ENCODE measurements at places on chromosomes 6 and 20. TPM values are rescaled to one million over a fixed set of nuclear protein-coding genes. Genes with fewer than 3 reads are reported as not detected.

The FAXC gene
- not detected for total RNA-seq

The GGTLC1 gene
- not detected for total RNA-seq

The PDE10A gene
- 2.0 TPM for total RNA-seq

- H3K4me3 ChIP-seq, result peak overlapping the region; percentile 67
- peak overlapping the region; percentile 78 for H3K27ac ChIP-seq
- no peak for DNase-seq
- peaks cover 4% of the 10 kb centered on the region for H3K4me1 ChIP-seq
- no peaks in the 10 kb centered on the region for H3K27me3 ChIP-seq
Measured at GRCh38 chr20:63658749-63659187, 656 bp downstream of the RTEL1 start.

GRCh38 chr20:48594533-48594932 is 233.3 kb downstream of the PREX1 start:
- DNase-seq, result no peak
- H3K36me3 ChIP-seq, result no peaks in the 10 kb centered on the region
- H3K4me1 ChIP-seq, result no peaks in the 10 kb centered on the region
- H3K27ac ChIP-seq, result no peak overlapping the region

DNA sequence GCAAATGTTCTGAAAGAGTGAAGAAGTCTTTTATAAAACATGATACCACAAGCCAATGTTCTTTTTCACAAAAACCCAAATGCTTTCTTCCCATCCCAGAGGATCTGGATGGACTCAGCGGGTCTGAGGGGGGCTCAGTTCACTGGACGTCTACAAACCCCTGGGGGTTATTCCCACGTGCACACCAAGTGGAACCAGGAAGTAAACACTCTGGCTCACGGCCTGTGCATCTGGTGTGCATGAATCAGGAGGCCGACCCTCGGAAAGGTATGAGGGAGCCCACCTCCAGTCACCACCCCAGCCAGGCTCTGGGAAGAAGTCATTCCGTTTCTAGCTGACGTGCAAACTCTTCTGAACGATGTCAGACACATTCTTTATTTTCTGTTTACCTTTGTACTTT is 252.2 kb downstream of the DLL1 start:
- DNase-seq, result no peak
- H3K4me1 ChIP-seq, result no peaks in the 10 kb centered on the region
- no peak overlapping the region for H3K4me3 ChIP-seq
- H3K27me3 ChIP-seq, result no peaks in the 10 kb centered on the region
- no peaks in the 10 kb centered on the region for H3K36me3 ChIP-seq
- no peak overlapping the region for H3K27ac ChIP-seq

GRCh38 chr6:10837622-10837994 is 731 bp downstream of the MAK start:
- H3K27me3 ChIP-seq, result no peaks in the 10 kb centered on the region
- no peak overlapping the region for H3K27ac ChIP-seq
- DNase-seq, result no peak
- peak overlapping the region; percentile 72 for H3K4me3 ChIP-seq
- peaks cover 3% of the 10 kb centered on the region for H3K4me1 ChIP-seq

DNA sequence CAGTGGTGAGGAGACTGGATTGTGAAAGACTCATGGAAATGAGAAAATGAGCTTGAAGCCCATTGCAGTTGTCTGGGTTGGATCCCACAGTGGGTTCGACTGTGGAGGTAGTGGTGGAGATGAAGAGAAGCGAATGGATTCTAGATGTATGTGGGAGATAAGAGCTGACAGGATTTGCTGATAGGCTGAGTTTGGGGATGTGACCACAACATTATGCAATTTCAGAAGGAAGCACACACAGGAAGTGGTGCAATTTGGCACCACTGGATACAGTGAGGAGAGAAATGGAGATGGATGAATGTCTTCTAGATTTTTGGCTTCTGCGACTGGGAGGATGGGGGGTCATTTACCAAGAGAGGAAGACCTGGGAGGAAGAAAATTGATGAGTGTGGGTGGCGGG is 64.4 kb upstream of the MAFB start:
- H3K4me3 ChIP-seq, result no peak overlapping the region
- DNase-seq, result no peak
- no peaks in the 10 kb centered on the region for H3K27me3 ChIP-seq
- H3K36me3 ChIP-seq, result no peaks in the 10 kb centered on the region

GRCh38 chr6:63783096-63783495 is 147.5 kb downstream of the PHF3 start:
- H3K27me3 ChIP-seq, result no peaks in the 10 kb centered on the region
- no peak overlapping the region for H3K27ac ChIP-seq
- no peak overlapping the region for H3K4me3 ChIP-seq
- DNase-seq, result no peak
- H3K36me3 ChIP-seq, result no peaks in the 10 kb centered on the region
